ENCODE measurements at places on chromosomes 4 and X.

DNA sequence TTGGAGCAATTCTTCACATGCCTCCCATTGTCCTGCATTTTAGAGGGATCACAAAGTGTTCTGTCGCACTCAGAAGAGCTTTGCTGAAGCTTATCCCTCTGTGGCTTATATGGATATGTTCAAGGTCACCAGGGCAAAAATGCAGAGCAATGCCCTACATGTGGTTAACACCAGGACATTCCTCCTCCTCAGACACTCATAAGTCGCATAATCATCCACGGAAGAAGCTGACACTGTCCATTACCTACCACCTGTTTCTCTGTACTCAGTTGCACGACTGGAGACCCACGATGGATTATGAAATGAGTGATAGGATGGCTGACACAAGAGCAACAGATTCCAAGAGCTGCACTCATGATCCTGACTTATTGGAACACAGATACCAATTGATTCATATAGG lies 68.7 kb upstream of the PRDX4 start:
- DNase-seq, result no peak

GRCh38 chr4:138118270-138118669 lies 123.9 kb downstream of the SLC7A11 start:
- DNase-seq, result no peak

- no peak for DNase-seq
Observed at GRCh38 chr4:127698789-127699200, 31.4 kb upstream of the SLC25A31 start.

DNA sequence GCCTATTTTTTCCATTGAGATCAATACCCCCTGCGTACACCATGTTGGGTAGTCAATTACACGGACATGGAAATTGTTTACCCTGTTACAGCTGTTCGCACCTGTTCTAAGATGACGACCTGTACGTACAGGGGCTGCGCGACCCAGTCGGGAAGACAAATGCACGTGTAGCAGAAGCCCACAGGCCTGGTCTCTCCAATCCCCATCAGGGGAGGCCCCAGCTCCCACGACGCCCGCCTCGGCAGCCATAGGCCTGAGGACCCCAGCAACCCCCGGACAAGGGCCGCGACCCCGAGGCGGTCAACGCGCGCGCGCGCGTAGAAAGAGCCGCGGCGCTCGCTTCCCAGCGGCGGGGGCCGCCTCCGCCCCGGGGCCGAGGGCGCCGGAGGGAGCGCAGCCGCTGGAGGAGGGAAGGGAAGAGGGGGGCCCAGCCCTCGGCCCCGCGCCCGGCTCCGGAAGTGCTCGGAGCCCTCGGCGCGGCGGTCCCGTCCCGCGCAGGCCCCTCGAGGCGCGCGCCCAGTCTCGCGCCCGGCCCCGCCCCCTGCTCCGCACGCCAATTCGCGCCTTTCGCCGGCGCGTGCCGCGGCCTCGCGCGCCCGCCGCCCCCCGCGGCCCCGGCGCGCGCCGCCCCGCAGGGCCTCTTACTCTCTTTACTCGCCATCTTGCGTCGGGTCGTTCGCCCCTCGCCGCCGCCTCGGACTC lies 618 bp downstream of the RBBP7 start:
- no peak for DNase-seq
